ENCODE measurements at places on chromosomes 5 and 9.

DNA sequence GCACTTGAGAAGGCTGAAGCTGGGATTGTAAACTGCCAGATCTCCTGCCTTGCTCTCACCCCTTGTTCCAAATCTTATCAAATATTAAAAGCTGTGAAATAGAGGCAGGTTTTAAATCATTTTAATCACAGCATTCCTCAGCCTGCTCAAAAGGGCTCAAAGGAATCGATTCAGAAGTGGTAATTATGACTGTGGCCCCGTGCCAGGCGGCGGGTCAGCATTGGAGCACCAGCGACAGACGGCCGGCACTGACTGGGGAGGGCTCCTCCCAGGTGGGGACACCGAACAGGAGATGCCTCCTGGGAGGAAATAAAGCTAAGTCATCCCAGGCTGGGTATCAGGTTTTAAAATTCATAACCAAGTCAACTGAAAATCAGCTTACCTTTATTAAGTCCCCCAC is 66.7 kb downstream of the KCNIP1 start:
- no peak for DNase-seq

GRCh38 chr9:110214586-110215355 is 6.8 kb upstream of the C9orf152 start:
- DNase-seq = no peak

DNA sequence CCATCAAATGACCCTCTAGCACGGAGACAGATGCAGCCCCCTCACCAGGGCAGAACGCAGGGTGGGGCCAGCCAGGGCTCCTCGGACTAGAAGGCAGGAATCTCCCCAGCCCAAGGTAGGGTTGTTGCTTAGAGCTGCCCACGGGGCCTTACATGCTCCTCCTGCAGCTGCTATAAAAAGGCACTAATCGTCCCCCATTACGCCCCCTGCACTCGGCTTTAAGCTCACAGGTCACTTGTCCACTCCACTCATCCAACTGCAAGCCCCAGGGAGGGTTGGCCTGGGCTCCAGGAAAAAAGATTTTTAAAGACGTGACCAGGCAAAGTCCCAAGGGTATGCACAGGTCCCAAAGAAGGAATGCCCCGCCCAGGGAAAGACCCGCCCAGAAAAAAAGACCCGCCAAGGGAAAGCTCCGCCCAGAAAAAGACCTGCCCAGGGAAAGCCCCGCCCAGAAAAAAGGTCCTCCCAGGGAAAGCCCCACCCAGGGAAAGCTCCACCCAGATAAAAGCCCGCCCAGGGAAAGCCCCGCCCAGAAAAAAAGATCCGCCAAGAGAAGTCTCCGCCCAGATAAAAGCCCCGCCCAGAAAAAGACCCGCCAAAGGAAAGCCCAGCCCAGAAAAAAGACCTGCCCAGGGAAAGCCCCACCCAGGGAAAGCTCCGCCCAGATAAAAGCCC is 11.1 kb downstream of the GRIN1 start:
- no peak for DNase-seq

DNA sequence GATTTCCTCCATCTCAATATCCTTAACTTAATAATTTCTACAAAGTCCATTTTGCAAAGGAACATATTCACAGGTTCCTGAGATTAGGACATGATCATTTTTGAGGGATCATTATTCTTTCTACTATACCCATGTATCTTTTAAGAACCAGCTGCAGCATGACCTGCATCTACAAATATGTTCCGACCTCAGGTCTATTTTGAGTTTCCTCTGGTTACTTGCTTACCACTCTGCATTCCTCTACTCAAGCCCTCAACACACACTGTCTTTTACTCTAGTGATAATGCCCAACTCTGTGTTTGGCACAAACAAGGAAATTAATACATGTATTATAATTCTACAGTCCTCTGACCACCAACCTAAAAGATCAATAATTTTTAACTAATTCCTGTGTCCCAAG is 386.1 kb downstream of the DNAH5 start:
- DNase-seq = no peak

- DNase-seq = no peak
Observed at GRCh38 chr9:125959951-125960619, 212.9 kb downstream of the PBX3 start.

GRCh38 chr5:178335302-178336030 is 102.9 kb upstream of the PHYKPL start:
- no peak for DNase-seq

- DNase-seq = no peak
Observed at GRCh38 chr9:128001779-128002298, 21.1 kb upstream of the EEIG1 start.

DNA sequence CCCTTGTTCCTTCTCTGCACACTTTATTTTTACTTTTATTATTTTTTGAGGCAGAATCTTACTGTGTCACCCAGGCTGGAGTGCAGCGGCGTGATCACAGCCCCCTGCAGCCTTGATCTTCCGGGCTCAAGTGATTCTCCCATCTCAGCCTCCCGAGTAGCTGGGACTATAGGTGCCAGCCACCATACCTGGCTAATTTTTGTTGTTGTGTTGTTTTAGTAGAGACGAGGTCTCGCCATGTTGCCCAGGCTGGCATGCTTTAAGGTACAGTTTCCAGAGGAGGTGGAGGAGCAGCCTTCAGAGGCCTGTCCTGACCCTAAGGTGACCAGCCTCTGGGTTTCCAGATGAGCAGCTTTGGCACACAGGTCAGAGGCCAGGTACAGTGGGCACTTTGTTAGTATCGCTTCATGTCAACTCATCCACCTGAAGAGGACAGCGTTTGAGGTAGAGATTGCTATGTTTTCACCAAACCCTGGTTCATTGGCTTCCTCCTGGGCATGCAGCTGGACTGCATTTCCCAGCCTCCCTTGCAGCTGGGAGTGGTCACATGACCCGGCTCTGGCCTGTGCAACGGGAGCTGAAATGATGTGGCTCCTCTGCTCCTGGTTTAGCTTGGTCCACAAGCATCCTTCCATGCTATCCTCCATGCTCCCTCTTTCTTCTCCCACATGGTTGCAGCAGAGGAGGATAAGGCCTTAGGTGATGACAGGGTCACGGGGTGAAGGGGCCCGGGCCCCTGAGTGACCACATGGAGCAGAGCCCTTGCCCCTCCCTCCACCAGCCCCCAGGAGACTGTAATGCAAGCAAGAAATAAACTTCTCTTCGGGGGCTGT is 139.3 kb upstream of the IER5L start:
- DNase-seq = no peak

Measured in stimulated activated CD4-positive, alpha-beta T cell treated with anti-CD3 and anti-CD28 coated beads, Interleukin-4, amount 100 ng/mL, for 24 hours (primary cell).